HFFc6 (cell line): ENCODE measurements at places on chromosomes 6 and 20. TPM values are rescaled to one million over a fixed set of nuclear protein-coding genes. Genes with fewer than 3 reads are reported as not detected.

- no peak overlapping the region for H3K4me3 ChIP-seq
- no peaks in the 10 kb centered on the region; the same call in 1 of the 2 replicates for H3K27me3 ChIP-seq
- no peak for DNase-seq
- H3K27ac ChIP-seq: 0 out of 2 replicates have a peak overlapping the region, but pooled peaks have one; percentile 31
Measured at GRCh38 chr20:53693262-53693871, 99.7 kb upstream of the ZNF217 start.

Gene TAAR8
- total RNA-seq: not detected in 3 replicates

DNA sequence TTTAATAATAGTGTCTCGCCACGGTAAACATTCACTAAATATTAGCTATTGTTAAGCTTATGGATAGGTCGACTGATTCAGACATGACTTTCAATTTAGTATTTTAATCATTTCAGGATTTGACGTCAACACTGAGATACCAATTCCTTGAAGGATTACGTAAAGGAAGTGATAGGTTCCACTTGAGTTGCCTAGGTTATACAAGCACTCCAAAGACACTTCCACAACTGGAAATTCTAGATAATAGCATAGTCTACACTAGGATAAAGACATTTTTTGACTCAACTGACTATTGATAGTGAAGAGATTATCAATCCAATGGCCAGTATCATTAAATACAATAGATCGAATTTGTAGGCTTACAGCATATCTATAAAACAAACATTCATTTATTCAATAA is 63.9 kb upstream of the NHSL1 start:
- H3K4me1 ChIP-seq: no peaks in the 10 kb centered on the region
- DNase-seq: no peak
- no peaks in the 10 kb centered on the region for H3K36me3 ChIP-seq
- no peaks in the 10 kb centered on the region; the same call in none of the 2 replicates for H3K27me3 ChIP-seq
- no peak overlapping the region for H3K4me3 ChIP-seq

- H3K4me1 ChIP-seq: peaks cover 52% of the 10 kb centered on the region
- no peaks in the 10 kb centered on the region; the same call in 1 of the 2 replicates for H3K36me3 ChIP-seq
- DNase-seq: no peak
- H3K27me3 ChIP-seq: no peaks in the 10 kb centered on the region; the same call in 1 of the 2 replicates
- peak overlapping the region; percentile 91; the same call in 1 of the 2 replicates for H3K4me3 ChIP-seq
Measured at GRCh38 chr6:27138406-27138805, 109.1 kb upstream of the PRSS16 start.

DNA sequence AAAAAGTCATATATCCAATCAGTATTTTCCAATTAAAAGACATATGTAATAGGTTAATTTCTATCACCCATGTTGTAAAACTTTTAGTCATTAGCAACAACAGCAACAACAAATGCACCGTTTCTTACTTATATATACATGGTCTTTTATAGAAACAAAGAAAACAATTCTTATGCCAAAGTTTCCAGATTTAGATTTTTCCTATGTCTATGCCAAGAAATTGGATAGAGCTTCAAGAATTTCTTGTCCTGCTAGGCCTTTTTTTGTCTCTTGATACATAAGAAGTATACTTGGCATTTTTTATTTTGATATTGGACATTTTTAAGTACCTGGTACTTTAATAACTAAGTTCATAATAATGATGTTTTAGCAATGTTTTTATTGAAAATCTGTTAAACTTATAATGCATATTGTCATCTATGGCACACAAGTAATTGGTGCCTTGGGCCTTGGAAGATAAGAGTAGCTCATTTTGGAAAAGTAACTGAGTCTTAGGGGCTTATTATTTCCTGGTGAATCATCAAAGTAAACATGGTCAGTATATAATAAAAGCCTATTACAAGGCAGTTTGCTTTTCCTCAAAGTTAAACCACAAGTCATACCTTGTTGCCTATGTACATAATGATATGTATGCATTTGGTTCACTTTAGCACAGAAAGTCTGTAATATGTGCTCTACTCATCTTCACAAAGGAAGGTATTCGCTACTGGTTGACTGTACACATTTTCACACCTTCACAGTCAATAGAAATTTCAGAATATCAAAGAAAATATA is 10.1 kb upstream of the FRK start:
- no peaks in the 10 kb centered on the region for H3K36me3 ChIP-seq
- no peak overlapping the region for H3K4me3 ChIP-seq
- H3K27ac ChIP-seq: no peak overlapping the region
- DNase-seq: no peak

Gene RBPJL
- not detected in 3 replicates for total RNA-seq

GRCh38 chr6:147055821-147056392 is 148.3 kb upstream of the STXBP5 start:
- H3K36me3 ChIP-seq: no peaks in the 10 kb centered on the region
- DNase-seq: no peak
- H3K27me3 ChIP-seq: peaks cover 2% of the 10 kb centered on the region; the same call in 1 of the 2 replicates

DNA sequence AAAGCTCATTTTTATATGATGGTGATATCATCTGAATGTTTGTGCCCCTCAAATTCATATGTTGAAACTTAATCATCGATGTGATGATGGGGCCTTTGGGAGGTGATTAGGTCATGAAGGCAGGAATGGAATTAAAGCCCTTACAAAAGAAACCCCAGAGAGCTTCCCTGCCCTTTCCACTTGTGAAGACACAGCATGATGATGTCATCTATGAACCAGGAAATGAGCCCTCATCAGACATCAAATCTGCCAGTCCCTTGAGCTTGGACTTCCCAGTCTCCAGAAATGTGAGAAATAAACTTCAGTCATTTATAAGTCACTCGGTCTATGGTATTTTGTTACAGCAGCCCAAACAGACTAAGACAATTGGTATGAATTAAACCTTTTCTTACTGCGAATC is 153.1 kb downstream of the MYB start:
- H3K4me3 ChIP-seq: no peak overlapping the region
- H3K36me3 ChIP-seq: peaks cover 18% of the 10 kb centered on the region
- H3K27ac ChIP-seq: peak overlapping the region; percentile 64

Gene LCA5
- 2.9 to 3.2 TPM (median 3.0 TPM) in 3 replicates for total RNA-seq

DNA sequence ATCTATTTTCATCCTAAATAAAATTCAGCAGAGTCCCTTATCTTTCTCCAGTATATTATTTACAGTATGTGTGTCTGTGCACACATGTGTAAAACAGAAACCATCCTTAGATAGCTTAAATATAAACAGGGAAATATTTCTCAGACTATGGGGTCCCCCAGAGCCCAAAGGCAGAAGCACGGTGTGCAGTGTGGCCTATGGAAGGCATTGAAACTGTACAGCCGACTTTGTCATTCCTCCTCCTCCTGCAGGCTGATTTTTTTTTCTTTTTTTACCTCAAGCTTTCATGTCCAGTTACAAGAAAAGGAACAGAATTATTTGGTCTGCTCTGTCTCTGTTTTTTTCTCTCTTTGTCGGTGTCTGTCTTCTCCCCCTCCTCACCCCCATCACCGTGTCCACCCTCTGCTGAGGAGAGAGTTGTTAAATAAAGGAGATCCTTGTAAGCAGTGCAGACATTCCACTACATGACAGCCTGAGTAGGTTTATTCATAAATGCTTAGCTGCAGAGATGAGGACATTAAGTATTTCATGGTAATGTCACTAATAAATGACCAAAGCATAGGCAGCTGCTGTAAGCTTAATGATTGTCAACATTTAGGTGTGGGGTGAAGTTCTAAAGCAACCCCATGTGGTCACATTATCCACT is 31.8 kb upstream of the SLC35D3 start:
- peaks cover 1% of the 10 kb centered on the region; the same call in 1 of the 2 replicates for H3K27me3 ChIP-seq
- no peak overlapping the region for H3K27ac ChIP-seq
- peaks cover 15% of the 10 kb centered on the region for H3K4me1 ChIP-seq

Gene BTN1A1
- not detected in 3 replicates for total RNA-seq

- H3K27ac ChIP-seq: no peak overlapping the region
- peaks cover 48% of the 10 kb centered on the region for H3K4me1 ChIP-seq
- H3K27me3 ChIP-seq: peaks cover 7% of the 10 kb centered on the region
- no peak overlapping the region for H3K4me3 ChIP-seq
- no peak for DNase-seq
- H3K36me3 ChIP-seq: no peaks in the 10 kb centered on the region
Measured at GRCh38 chr6:133549371-133549801, 308.2 kb downstream of the EYA4 start.

GRCh38 chr20:59145247-59145923 is 18.2 kb upstream of the ZNF831 start:
- H3K27me3 ChIP-seq: no peaks in the 10 kb centered on the region; the same call in 1 of the 2 replicates
- no peak overlapping the region for H3K27ac ChIP-seq
- DNase-seq: no peak
- H3K36me3 ChIP-seq: no peaks in the 10 kb centered on the region

DNA sequence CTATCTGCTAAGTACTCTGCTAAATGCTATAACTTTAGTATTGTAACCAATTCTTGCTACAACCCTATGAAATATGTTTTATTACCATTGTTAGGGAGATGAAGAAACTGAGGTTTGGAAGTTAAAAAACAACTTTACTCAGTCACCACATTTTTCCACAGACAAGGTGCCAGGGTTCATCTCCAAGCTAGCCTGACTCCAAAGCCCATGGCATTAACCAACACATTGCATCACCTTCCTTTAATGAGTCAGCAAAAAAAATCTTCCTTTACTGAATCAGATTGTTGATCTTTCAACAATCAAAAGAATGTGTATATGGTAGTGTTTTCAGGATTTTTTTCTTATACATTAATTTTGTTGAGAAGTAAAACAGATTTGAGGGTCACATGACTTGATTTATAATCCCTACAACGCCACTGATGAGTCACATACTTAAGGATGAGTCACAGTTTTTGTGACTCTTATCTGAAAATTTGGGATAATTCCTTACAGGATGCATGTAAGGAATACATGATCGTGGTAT is 41.5 kb downstream of the MAN1A1 start:
- no peaks in the 10 kb centered on the region for H3K27me3 ChIP-seq
- peaks cover 5% of the 10 kb centered on the region; the same call in 1 of the 2 replicates for H3K4me1 ChIP-seq
- H3K4me3 ChIP-seq: no peak overlapping the region
- no peak overlapping the region; the same call in 1 of the 2 replicates for H3K27ac ChIP-seq
- peak; percentile 30 for DNase-seq

DNA sequence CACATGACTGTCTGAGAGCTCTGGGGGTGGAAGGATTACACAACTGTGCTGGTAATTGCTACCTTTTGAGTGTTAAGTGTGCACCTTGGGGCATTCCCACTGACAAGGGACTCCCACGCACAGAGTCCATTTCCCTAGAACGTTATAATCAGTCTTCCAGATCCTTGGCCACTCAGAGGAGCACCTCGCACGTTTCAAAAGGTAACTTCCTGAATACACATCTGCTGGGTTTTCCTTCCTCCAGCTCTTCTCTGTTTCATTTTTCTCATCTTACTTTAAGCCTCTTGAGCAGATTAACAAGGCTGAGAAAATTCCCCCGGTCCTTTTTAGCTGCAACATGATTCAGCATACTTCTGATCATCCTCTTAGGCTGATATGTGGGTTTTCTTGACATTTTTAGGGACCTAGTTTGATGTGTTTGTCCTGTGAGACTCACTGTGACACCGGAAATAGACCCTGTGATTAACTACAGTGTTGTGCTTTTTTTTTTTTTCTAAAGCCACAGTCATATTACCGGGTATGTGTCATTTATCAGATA is 98.4 kb upstream of the DUSP22 start:
- peaks cover 8% of the 10 kb centered on the region for H3K27me3 ChIP-seq

DNA sequence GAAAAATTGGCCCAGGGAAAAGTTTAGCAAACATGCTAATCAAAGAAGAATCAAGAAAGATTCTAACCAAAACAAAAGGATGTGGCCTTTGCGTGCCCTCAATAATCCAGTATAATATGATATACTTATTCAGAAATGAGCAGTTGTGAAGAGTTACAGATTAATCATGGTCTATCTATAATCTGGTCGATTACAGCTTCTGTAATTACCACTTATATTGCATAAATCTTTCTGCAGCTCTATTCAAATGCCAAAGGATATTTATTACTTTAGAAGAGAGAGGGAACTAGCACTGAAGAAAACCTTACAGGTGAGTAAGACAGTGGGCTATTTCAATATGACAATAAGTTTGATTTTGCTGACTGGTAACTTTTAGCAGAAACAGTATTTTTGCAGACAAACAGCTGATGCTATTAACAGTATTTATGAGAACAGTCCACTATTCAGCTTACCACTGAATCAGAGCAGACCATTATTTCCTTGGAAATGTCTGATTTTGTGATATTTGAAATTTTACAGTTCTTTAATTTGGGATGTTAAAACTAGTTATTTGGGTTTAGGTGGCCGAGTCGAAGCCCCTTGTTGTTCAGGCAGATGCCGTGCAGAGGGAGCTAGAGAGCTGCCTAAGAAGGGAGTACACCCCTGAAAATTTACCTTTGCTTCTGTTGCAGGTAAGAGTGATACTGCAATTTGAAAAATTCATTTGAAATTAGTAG is 92.2 kb downstream of the CEP57L1 start:
- peaks cover 21% of the 10 kb centered on the region; the same call in 1 of the 2 replicates for H3K27me3 ChIP-seq
- H3K4me3 ChIP-seq: no peak overlapping the region
- no peak overlapping the region for H3K27ac ChIP-seq

Gene NR2E1
- total RNA-seq: not detected in 3 replicates

GRCh38 chr6:15268137-15268908 is 22.5 kb downstream of the JARID2 start:
- peak overlapping the region; percentile 20; the same call in 1 of the 2 replicates for H3K4me3 ChIP-seq
- H3K36me3 ChIP-seq: no peaks in the 10 kb centered on the region
- H3K27me3 ChIP-seq: no peaks in the 10 kb centered on the region
- DNase-seq: no peak
- peak overlapping the region; percentile 35; the same call in 1 of the 2 replicates for H3K27ac ChIP-seq

- no peaks in the 10 kb centered on the region for H3K27me3 ChIP-seq
- no peaks in the 10 kb centered on the region for H3K4me1 ChIP-seq
- DNase-seq: no peak
- no peak overlapping the region for H3K27ac ChIP-seq
- H3K4me3 ChIP-seq: no peak overlapping the region
- no peaks in the 10 kb centered on the region for H3K36me3 ChIP-seq
Measured at GRCh38 chr6:147869201-147869600, 360.7 kb downstream of the SAMD5 start.

DNA sequence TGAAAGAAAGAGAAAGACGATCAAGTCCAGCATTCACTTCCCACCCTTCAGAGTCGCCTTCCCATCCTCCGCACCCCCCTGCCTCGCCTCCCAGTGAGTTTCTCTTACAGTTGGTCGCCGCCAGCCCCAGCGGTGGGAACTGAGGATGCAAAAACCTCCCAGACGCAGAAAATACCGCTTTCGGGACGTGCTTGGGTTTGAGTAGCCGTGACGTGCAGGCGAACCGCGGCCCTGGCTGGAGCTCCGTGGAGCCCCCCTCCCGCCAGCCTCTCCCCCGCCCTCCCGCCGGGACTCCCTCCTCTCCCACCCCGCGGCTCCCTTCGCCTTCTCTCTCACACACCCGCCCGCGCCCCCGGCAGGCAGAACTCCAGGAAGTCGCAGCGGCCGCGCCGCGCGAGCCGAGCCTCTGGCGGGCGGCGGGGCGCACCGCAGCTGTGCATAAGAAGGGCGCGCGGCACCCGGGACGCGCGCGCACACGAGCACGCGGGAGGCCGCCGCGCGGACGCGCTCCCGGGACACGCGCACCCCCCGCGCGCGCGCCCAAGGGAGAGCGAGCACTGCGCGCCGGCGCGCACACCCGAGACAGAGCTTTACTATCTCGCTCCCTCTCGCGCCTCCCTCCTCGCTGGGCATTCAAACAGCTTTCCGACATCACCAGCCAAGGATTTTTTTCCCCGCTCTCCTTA is at the start of gene ADGRB3:
Gene ADGRB3 (plus strand): TSS at position 557 of the 686 bp plus-strand sequence. CDS start 3,394 bp downstream, outside the sequence.
- H3K36me3 ChIP-seq: no peaks in the 10 kb centered on the region
- peaks cover 9% of the 10 kb centered on the region for H3K27me3 ChIP-seq
- H3K4me1 ChIP-seq: peaks cover 16% of the 10 kb centered on the region
- no peak within 1 kb of the TSS for H3K27ac ChIP-seq

GRCh38 chr20:48523191-48523995 is 304.4 kb downstream of the PREX1 start:
- H3K4me3 ChIP-seq: no peak overlapping the region
- peaks cover 2% of the 10 kb centered on the region for H3K27me3 ChIP-seq
- H3K4me1 ChIP-seq: no peaks in the 10 kb centered on the region
- peak; percentile 37 for DNase-seq
